Pulmonary artery endothelial cell (primary cell): ENCODE measurements at places on chromosomes 16 and 17. TPM values are rescaled to one million over a fixed set of nuclear protein-coding genes. Genes with fewer than 3 reads are reported as not detected.

GRCh38 chr16:75100603-75100990 is 16.0 kb downstream of the LDHD start:
- DNase-seq, result no peak

The CTDNEP1 gene
- total RNA-seq, result 28.8 and 30.7 TPM in 2 replicates

The CA7 gene
- not detected in 2 replicates for total RNA-seq

The MYL11 gene
- not detected in 2 replicates for total RNA-seq

The SPEM1 gene
- not detected in 2 replicates for total RNA-seq

- DNase-seq, result no peak
These were observed 7.0 kb downstream of the PLXDC1 start for GRCh38 chr17:39144416-39144840.

GRCh38 chr17:62679866-62680377 is 52.5 kb downstream of the MRC2 start:
- no peak for DNase-seq

The SLFN14 gene
- not detected in 2 replicates for total RNA-seq

The CCDC78 gene
- total RNA-seq, result 1.3 and 1.4 TPM in 2 replicates

DNA sequence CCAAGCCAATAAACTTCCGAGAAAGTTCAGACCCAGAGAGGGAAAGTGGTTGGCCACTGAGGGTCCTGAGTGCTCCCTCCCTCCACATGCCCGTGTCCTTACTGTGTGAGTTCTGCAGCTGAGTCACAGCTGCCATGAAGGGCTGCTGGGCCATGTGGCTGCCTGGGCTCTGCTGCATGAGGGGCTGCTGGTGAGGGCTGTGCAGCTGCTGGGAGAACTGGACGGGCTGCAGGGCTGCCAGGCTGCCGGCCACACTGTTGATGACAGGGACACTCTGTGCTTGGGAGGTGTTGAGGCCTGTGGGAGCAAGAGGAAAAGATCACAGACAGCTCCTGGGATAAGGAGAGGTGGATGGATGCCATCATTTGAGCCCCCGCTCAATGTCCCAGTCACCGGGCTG is 44.0 kb downstream of the HNF1B start:
- no peak for DNase-seq
